Activated CD4-positive, alpha-beta T cell treated with anti-CD3 and anti-CD28 coated beads for 1 hour (primary cell): ENCODE measurements at places on chromosomes 16 and 17.

DNA sequence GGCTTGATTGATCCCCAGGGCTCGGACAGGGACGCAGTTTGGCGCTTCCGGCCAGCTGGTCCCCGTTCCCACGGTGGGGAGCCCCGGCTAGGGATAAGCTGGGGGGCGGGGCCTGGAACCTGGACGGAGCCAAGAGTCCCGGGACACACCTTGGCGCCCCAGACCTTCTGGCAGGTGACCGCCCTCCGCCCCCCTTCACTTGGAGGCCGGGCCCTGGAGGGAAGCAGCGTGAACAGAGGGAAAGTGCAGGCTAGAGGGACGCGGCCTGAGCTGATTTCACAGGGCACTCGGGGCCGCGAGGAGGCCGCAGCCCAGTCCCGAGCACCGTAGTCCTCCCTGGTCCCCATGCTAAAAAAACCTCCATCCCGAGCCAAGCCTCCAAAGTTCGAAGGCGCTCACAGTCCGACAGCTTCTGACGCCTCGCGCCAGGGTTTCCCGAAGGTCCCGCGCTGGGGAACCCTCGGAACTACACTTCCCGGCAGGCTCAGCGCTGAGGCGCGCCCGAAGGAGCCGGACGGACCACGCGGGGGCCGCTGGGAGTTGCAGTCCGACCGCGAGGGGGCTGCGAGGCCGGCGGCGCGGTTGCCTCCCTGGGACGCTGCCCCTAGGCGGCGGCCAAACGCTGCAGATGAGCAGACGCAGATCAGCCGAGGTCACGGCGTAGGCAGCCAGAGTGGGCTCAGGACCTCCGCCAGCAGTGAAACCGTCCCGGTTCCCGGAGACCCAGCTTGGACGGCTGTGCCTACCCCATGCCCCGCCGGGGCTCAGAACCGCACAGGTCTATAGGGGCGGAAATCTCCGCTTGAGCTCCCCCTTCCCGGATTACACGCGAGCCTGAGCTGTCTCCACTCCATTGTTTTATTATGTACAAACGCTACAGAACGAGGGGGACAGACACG lies at the start of gene TBX6:
TSS of gene TBX6 (minus strand) at position 451 of the 899 bp plus-strand sequence. CDS start 731 bp downstream, outside the sequence.
- peak; percentile 91 for DNase-seq

GRCh38 chr16:89107203-89107582 lies 13.5 kb downstream of the ACSF3 start:
- no peak for DNase-seq

DNA sequence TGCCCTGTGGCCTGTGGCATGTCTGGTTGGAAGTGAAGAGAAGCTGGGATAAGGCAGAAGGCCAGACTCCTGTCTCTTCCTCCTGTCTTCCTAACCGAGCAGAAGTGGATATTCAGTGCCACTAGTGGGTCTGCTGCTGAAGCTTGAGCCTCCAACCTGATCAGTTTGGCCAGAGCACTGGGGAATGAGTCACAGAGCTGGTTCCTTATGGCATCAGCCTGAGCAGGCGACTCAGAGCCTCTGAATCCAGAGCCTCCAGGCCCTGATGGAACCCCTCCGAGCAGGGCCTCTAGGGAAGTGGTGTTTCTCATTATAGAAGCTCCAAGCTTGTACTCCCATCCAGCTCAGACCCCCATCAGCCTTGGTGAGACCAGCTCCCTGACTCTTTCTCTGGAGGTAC lies 2.0 kb downstream of the WSCD1 start:
- no peak for DNase-seq

DNA sequence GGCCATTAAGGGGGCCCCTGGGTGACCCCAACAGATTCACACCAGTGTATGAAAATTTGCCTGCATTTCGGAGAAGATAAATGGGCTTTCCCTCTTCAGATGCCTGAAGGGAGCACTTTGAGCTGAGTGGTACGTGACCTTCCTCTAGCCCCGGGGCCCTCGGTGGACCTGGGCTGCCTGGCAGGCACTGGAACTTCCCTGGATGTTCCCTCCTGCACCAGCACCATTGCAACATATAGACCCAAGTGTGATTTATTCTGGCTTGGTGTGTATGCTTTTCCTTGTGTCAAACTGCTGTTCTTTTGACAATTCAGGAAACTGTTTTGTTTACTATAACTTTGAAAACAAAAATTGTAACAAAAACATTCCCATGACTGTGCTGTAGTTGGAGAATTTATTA lies 93.8 kb downstream of the TNFRSF13B start:
- DNase-seq = no peak

GRCh38 chr17:43125967-43126910 lies 1.1 kb upstream of the BRCA1 start:
- no peak for DNase-seq

GRCh38 chr16:88570691-88571092 lies 489 bp downstream of the ZC3H18 start:
- peak; percentile 32 for DNase-seq

DNA sequence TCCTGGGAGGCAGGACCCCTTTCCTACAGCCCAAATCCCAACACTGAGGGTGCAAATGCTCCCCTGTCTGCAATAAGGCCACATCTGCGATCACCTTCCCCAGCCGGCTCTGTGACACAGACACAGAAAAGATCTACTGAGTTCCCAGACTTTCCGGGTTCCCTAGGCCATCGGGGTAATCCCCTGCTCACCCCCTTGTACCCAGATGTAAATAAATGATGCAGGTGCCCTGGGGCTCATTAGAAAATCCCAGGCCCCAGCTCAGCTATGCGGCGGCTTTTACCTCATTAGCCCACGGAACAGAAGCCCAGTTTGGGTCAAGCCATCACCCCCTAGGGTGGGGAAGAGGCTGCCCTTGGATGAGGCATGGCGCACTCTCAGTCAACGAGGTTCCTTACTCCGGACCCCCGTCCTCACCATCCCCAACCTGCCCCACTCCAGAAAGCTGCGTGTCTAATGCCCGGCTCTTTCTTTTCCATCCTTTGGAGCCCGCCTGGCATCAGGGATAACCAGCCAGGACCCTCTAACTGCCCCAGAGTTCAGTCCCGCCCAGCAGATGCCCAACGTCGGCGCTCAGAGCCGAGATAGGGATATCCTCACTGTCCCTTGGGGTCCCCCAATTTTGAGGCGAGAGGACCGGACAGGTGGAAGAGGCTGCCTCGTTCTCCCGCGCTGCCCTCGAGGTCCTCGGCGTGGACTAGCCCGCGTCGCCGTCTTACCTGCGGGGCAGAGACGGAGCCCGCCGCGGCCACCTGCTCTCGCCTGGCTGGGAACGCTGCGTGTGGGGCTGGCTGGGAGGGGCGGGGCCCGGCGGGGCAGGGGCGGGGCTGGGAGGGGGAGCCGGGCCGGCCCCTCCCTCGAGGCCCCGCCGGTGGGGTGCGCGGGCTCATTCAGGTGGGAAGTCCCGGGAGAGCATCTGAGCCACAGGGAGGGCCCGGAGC lies at the start of gene ZNF385C:
TSS of gene ZNF385C (minus strand) at position 783 of the 941 bp plus-strand sequence. CDS start 35,417 bp downstream, outside the sequence.
- peak; percentile 35 for DNase-seq

GRCh38 chr16:86966777-86967176 lies 350.4 kb downstream of the C16orf95 start:
- no peak for DNase-seq
